ENCODE measurements at places on chromosomes 2 and 18.

GRCh38 chr18:56789004-56789888 is 138.1 kb downstream of the WDR7 start:
- DNase-seq = no peak

GRCh38 chr18:78423811-78424210 is 555.8 kb upstream of the SALL3 start:
- DNase-seq = no peak

DNA sequence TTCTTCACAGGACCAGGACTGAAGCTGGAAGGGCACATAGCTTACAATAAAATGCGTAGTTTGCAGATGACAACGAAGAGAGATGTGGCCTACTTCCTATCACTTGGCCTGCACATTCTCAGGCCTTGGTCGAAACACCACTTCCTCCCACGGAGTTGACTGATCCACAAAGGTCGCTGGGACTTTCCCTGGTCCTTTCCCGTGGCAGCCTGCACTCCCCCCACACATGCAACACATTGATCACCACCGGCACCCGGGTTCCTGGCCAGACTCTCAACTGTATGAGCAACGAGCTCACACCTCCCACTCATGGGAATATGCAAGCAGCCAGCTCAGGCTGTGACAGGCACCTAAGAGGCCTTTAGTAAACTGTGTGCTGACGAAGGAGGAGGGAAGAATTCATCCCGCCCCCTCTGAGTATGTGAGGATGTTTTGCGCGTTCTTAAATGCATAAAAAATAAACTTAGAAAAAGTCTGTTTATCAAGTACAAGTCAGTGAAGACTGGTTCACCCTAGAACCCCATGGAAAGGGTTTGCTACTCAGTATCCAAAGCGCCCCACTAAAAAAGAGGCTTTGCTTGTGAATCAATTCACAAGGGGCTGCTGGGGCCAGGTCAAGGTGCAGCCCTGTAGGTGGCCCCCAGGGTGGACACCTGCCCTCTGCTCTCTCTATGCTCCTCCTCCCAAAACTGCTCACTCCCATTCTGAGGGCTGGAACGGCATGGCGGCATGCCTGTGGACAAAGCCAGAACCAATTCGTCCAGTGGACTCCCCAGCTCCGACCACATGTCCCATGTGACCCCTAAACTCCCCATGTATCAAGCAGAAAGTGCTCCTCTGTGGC is 154.3 kb downstream of the EIPR1 start:
- no peak for DNase-seq

GRCh38 chr2:107008843-107009242 is 122.9 kb upstream of the ST6GAL2 start:
- DNase-seq = no peak

- no peak for DNase-seq
Measured at GRCh38 chr2:96427917-96428316, 77.2 kb downstream of the NEURL3 start.

DNA sequence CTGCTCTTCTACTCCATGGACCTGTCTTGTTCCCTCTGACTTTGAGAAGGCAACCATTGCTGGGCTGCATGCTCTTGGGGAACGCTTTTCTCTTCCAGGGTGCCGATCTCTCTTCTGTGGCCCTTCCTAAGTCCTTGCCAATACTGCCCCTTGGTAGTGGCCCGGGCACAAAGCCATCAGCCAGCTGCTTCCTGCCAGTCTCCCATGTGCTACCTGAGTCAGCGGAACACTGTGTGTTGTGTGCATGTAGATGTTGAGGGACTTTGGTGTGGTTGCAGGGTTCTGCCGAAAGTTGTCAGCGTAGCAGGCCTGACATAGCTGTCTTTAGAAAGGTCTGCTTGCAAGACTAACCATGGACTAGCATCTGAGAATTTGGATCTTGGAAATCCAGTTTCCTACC is 35.4 kb downstream of the MGAT5 start:
- no peak for DNase-seq

GRCh38 chr18:23398401-23398800 is 54.7 kb upstream of the RIOK3 start:
- no peak for DNase-seq

GRCh38 chr2:60212181-60212945 is 341.1 kb downstream of the BCL11A start:
- DNase-seq = no peak

Measured in cardiac septum (tissue), 1 donor.